Activated CD4-positive, CD25-positive, alpha-beta regulatory T cell treated with anti-CD3 and anti-CD28 coated beads, Interleukin-2, amount 50 U/mL, for 16 hours (primary cell): ENCODE measurements at places on chromosomes 2 and 18.

DNA sequence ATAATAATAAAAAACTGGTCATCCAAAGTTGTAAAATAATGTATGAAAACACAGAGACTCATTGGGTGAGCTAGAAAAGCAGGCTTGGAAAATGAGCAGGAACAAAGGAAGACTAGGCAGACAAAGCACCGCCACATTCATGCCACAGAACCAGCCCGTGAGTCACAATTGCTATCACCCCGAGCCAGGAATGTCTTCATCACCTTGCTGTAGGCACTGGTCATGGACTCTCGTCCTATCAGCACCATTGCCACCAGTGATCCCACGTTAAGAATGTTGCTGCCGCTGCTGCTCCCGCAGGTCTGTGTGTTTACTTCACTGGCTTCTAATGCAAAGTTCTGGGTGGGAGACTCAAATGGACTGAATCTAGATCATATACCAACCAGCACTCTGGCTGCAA is 417.9 kb downstream of the PID1 start:
- no peak for DNase-seq

DNA sequence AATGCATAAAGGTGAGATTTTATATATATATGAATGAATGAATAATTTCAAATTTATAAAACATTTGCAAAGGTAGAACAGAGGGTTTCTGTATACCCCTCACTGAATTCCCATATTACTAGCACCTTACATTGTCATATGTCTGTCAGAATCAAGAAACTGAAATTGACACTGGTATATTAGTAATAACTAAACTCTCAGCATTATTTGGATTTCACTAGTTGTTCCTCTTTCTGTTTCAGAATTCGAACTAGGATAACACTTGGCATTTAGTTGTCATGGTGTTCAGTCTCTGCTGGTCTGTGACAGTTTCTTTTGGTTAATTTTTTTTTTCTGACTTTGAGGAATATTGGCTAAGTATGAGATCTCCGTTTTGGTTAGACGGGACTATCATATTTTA is 275.9 kb downstream of the DCC start:
- no peak for DNase-seq

DNA sequence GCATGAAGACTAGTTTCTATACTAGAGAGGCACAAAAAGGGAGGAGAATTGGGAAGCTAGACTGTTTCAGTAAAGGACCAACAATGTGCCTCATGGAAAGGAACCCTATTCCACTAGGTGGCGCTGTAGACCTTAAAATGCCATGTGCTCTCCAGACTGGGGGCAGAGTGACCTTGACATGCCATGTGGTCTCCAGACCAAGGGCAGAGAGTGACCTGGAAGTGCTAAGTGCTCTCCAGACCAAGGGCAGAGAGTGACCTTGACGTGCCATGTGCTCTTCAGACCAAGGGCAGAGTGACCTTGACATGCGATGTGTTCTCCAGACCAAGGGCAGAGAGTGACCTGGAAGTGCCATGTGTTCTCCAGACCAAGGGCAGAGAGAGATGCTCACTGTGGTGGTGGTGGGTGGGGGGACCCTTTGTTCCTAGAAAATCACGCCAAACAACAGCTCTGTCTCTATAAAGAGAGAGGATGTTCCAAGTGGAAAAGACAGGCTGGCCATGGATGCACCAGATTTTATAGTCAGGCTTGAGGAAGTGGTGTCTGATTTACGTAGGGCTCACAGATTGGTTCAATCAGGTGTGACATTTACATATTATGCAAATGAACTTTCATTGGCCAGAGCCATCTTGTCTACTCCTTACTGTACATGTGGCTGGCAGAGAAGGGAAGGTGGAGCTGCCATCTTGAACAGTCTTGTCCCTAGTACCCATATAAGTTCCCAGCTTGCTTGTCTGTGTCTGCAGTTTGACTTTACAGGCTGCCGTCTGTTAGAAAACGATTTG is 344.0 kb upstream of the DDX18 start:
- DNase-seq: no peak

DNA sequence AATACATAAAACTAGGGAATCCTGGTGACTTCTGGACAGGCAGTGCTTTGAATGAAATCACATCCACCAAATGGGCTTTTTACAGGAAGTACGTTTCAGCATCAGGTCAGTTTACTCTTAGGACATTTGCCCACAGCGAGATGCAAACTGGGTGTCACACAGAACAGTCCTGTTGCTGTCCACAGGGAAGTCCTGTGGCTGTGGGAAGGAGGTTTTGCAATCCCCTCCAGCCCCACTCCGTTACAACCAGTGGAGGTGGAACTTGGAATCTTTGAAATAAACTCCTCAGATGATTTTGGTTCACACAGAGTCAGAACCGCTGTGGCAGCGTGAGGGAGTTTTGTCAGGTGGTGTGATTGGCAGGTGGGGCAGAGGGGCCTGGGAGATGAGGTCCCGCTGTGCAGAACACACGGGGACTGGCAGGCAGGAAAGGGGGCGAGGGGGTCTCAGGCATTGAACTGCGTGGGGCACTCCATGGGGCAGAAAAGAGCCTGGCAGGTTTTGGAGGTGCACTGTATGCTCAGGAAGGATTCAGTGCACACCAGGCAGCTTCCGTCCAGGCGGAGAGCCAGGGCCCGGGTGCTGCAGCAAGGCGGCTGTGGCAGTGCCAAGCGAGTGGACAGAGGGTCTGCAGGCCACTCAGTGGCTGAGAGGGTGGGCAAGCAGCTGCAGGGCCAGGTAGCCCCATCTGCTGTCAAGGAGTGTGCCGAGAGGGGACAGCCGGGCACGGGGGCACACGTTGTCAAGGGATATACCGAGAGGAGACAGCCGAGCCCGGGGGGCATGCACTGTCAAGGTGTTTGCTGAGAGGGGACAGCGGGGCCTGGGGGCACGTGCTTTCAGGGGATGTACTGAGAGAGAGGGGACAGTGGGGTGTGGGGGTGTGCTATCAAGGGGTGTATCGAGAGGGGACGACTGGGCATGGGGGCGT is 148.7 kb downstream of the LDLRAD4 start:
- DNase-seq: no peak

DNA sequence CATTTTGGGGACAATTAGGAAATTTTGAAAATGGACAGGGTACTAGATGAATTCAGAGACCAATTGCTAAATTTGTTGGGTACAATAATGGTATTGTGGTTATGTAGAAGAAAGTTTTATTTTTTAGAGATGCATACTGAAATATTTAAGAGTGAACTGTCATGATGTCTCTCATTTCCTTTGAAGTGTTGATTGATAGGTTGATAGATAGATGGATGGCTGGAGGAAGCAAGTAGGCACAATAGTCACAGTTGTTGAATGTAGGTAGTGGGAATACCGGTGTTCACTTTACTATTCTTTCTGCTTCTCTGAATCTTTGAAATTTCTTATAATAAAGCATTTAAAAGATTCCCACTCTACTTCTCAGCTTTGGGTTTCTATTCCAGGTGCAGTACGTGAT is 151.7 kb upstream of the FOSL2 start:
- no peak for DNase-seq
